ENCODE measurements at places on chromosomes 2 and 18. TPM values are rescaled to one million over a fixed set of nuclear protein-coding genes. Genes with fewer than 3 reads are reported as not detected.

NEB gene
- 2.1 TPM for total RNA-seq

ITGA6 gene
- 82.4 TPM for total RNA-seq

TUBB8B gene
- total RNA-seq: 1.2 TPM

VAMP5 gene
- 6.3 TPM for total RNA-seq

SLC35F5 gene
- 24.8 TPM for total RNA-seq

ABHD3 gene
- total RNA-seq: 12.1 TPM

RAD51AP2 gene
- 0.30 TPM for total RNA-seq

WIPF1 gene
- 6.7 TPM for total RNA-seq

SAG gene
- not detected for total RNA-seq

LIMS4 gene
- 1.1 TPM for total RNA-seq

DNA sequence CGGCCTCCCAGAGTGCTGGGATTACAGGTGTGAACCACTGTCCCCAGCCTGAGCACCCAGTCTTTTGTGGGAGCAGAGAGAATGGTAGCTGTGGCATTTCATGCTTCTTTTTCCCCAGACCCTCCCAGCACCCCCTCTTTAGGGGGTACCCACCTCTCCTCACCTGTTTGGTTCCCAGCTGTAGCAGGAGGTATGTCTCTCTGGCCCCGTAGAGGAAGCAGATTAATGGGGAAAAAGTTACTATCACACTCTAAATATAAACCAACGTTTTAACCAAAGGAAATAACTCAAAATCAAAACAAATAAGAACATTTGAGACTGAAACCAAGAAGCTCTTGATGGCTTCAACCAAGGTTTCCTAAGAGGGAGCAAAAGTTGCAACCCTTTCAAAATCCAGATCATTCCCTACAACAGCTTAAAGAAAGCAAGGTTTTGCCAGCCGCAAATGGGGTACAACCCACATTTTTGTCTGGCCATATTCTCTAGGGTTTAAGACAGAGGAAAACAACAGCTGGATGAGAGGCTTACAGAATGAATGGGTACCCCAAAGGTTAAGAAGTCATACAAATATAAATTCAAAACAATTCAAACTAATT lies 8.0 kb downstream of the RNF125 start:
- DNase-seq: no peak
- no peak overlapping the region for H3K4me3 ChIP-seq
- H3K27ac ChIP-seq: peak overlapping the region; percentile 17
- H3K4me1 ChIP-seq: peaks cover 20% of the 10 kb centered on the region

GRCh38 chr2:1223791-1224190 lies 189.5 kb upstream of the TPO start:
- peaks cover 4% of the 10 kb centered on the region for H3K27me3 ChIP-seq
- no peak overlapping the region for H3K4me3 ChIP-seq
- no peak for DNase-seq
- H3K27ac ChIP-seq: no peak overlapping the region
- peaks cover 48% of the 10 kb centered on the region for H3K36me3 ChIP-seq

- no peak overlapping the region for H3K27ac ChIP-seq
- no peak for DNase-seq
- no peak overlapping the region for H3K4me3 ChIP-seq
- H3K36me3 ChIP-seq: peaks cover 44% of the 10 kb centered on the region
- H3K27me3 ChIP-seq: no peaks in the 10 kb centered on the region
- peaks cover 38% of the 10 kb centered on the region for H3K4me1 ChIP-seq
These were observed 22.3 kb downstream of the ORC4 start for GRCh38 chr2:147998203-147998602.

GRCh38 chr2:71254078-71254477 lies 27.2 kb upstream of the PAIP2B start:
- H3K4me3 ChIP-seq: no peak overlapping the region
- H3K36me3 ChIP-seq: peaks cover 4% of the 10 kb centered on the region
- H3K4me1 ChIP-seq: no peaks in the 10 kb centered on the region
- no peak overlapping the region for H3K27ac ChIP-seq

- peaks cover 11% of the 10 kb centered on the region for H3K4me1 ChIP-seq
- DNase-seq: no peak
- no peak overlapping the region for H3K4me3 ChIP-seq
- H3K27me3 ChIP-seq: no peaks in the 10 kb centered on the region
- H3K36me3 ChIP-seq: no peaks in the 10 kb centered on the region
These were observed 39.4 kb upstream of the WIPF1 start for GRCh38 chr2:174636987-174637386.

DNA sequence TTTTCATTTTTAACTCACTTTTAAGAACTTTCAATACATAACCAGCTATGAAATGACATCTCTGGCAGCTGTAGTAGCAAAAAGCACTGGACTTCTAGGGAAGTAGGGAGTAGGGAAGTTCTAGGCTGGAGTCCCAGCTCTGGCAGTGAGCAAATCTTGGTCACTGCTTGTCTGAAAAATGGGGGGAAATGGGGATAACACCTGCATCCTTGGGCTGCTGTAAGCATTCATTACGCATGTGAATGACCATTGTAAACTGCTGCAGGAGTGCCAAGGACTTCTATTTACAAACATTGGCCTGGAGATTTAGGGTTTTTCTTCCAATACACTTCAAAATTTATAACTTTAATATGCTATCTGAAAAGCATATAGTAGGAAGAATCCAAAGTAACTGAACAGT lies 972 bp upstream of the MPP4 start:
- no peak for DNase-seq
- peak overlapping the region; percentile 84 for H3K27ac ChIP-seq
- H3K36me3 ChIP-seq: peaks cover 16% of the 10 kb centered on the region
- peaks cover 61% of the 10 kb centered on the region for H3K4me1 ChIP-seq
- 0 out of 2 replicates have a peak overlapping the region, but pooled peaks have one; percentile 14 for H3K4me3 ChIP-seq

GRCh38 chr2:173696274-173696673 lies 268.9 kb downstream of the SP3 start:
- peaks cover 9% of the 10 kb centered on the region for H3K36me3 ChIP-seq
- DNase-seq: no peak
- no peaks in the 10 kb centered on the region for H3K27me3 ChIP-seq
- no peak overlapping the region for H3K4me3 ChIP-seq

DNA sequence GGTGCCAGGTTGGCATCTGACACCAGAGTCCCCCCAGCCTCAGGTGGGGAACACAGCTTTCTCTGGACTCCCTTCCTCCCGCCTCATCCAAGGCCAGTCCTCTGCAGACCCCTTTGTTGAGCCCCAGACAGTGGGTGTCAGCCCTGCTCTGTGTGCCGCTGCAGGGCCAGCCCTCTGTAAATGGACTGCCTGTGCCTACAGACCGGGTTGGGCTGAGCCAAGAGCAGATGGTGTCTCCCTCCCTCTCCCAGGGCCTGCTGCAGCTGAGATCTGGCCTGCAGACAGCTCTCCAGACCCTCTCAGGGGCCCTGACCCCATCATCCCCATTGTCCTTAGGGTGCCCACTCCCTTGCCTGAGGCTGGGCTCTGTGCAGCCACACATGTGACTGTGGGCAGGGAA lies 160.8 kb downstream of the KLHL29 start:
- no peak overlapping the region for H3K27ac ChIP-seq
- no peaks in the 10 kb centered on the region for H3K36me3 ChIP-seq
- H3K27me3 ChIP-seq: no peaks in the 10 kb centered on the region
- H3K4me1 ChIP-seq: peaks cover 22% of the 10 kb centered on the region
- no peak overlapping the region for H3K4me3 ChIP-seq
- DNase-seq: no peak

- no peaks in the 10 kb centered on the region for H3K27me3 ChIP-seq
- no peaks in the 10 kb centered on the region for H3K4me1 ChIP-seq
- no peak overlapping the region for H3K27ac ChIP-seq
- DNase-seq: no peak
- H3K36me3 ChIP-seq: peaks cover under 1% of the 10 kb centered on the region
These were observed 81.1 kb downstream of the TMEM17 start for GRCh38 chr2:62424899-62425298.

DNA sequence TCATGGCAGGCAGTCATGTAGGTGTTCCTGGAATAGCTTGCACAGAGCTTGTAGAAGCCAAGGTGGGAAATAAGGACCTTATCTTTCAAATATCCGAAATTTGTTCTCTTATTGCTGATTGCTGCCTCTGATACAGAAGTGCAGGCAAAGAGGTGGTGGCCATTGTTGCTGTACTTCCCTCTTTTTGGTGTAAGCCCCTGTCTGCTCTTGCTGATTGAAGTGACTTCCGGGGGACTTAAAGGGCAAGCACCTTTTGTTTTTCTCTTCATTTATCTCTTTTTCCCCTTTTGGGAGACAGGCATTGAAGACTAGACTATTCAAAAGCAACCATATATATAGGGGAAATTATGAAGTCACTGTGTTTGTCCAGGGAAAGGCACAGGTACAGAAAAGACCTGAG lies 131.6 kb upstream of the OTX1 start:
- H3K27me3 ChIP-seq: no peaks in the 10 kb centered on the region
- no peak overlapping the region for H3K4me3 ChIP-seq
- H3K36me3 ChIP-seq: peaks cover 31% of the 10 kb centered on the region
- no peaks in the 10 kb centered on the region for H3K4me1 ChIP-seq
- H3K27ac ChIP-seq: no peak overlapping the region

DNA sequence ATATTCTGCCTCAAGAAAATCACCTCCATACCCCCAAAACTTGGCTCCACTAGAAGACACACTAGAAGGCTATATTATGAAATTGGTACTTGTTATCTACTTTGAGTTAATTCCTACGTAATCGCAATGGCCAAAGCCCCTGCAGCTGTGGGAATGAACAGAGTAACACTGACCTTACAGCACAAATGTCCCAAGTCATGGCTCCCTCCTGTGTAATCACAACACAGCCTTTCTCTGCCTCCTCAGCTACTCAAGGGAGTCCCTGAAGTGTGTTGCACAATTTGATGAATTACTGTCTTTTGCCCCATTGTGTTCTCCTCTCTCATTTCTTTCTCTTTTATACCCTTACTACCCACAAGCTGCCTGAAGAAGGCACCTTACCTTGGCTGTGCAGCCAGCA lies 375.2 kb downstream of the ARHGAP15 start:
- H3K4me3 ChIP-seq: no peak overlapping the region
- no peak for DNase-seq
- H3K36me3 ChIP-seq: no peaks in the 10 kb centered on the region
- no peak overlapping the region for H3K27ac ChIP-seq

GRCh38 chr2:233819884-233820773 lies 34.2 kb downstream of the HJURP start:
- H3K4me3 ChIP-seq: no peak overlapping the region
- no peak overlapping the region for H3K27ac ChIP-seq
- H3K27me3 ChIP-seq: no peaks in the 10 kb centered on the region
- no peak for DNase-seq

DNA sequence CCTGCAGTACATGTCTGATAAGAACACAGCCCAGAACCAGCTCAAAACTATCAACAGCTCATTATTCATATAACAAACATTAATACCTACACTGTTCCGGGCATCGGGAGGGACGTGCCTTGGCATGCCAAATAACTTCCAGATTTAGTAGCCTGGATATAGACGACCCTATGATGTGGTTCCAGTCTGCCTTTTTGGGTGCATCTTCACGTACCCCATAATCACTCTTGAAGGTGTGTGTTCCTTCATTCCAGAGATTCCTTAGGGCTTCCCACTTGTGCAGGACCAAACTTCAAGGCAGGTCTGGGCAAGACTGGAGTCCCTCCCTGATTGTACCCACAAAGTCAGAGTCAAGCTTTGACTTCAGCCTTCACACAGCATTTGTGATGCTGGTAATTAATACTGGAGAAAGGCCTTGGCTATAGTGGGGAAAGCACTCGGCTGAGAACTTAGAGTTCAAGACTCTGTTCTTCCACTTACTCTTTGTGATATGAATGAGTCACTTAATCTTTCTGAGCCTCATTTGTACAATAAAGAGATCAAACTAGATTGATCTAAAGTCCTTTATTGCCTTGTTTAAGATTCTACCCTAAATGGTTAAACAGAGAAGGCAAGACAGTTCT lies 27.7 kb upstream of the SPATS2L start:
- peaks cover 20% of the 10 kb centered on the region for H3K4me1 ChIP-seq
- no peaks in the 10 kb centered on the region for H3K36me3 ChIP-seq
- H3K4me3 ChIP-seq: no peak overlapping the region
- H3K27me3 ChIP-seq: no peaks in the 10 kb centered on the region
- DNase-seq: no peak

- H3K36me3 ChIP-seq: no peaks in the 10 kb centered on the region
- no peaks in the 10 kb centered on the region for H3K27me3 ChIP-seq
- no peak overlapping the region for H3K27ac ChIP-seq
- peaks cover 11% of the 10 kb centered on the region for H3K4me1 ChIP-seq
These were observed 109.4 kb downstream of the LYPD1 start for GRCh38 chr2:132560562-132560961.

DNA sequence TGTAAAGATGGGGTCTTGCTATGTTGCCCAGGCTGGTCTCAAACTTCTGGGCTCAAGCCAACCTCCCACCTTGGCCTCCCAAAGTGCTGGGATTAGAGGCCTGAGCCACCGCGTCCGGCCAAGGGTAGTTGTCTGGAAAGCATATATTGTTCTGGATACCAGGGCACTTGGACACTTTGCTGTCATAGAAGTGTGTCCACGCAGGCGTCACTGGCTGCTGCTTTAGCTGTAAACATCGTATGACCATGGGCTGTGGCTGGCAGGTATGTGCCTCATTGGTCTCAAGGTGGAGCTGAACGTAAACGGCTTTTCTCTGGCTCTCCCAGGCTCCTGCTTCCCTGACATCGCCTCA lies 3.2 kb upstream of the GPR35 start:
- H3K4me1 ChIP-seq: no peaks in the 10 kb centered on the region
- no peak overlapping the region for H3K27ac ChIP-seq
- H3K36me3 ChIP-seq: peaks cover 16% of the 10 kb centered on the region

DNA sequence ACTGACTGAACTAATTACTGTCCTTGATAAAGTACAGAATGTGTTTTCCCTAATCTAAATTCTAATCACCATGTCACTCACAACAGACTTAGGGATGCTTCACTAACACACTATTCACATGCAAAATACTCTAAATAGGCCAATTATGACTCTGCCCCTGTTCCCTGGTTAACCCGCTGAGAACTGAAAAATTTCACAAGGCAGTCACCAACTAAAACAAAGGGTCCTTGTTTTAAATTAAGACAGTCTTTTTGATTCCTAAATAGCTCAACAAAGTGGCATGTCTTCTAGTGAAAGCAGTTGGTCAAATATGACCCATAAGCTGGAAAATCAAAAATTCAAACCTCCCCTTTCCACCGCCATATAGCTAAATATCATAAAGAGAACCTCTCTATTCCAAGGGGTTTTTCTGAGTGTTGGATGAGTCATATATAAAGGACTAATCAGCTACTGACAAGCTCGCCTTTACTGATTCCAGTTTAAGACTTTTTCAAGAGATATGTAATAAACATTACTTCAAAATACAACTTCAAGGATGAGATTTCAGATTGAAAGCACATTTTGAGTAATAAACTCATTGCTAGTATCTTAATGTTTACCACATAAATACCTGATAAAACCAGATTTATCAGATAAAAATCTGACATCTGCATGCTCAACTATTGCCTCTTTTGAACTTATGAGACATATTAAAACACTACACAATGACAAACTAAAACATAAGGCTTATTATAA lies 235.8 kb downstream of the TCF4 start:
- peaks cover 75% of the 10 kb centered on the region for H3K4me1 ChIP-seq
- no peaks in the 10 kb centered on the region for H3K36me3 ChIP-seq
- H3K27me3 ChIP-seq: peaks cover 33% of the 10 kb centered on the region
- H3K27ac ChIP-seq: no peak overlapping the region
- DNase-seq: no peak
